Activated CD8-positive, alpha-beta memory T cell treated with anti-CD3 and anti-CD28 coated beads for 24 hours (primary cell): ENCODE measurements at places on chromosomes 1 and 21.

GRCh38 chr1:67726224-67726623 is 41.2 kb downstream of the GADD45A start:
- DNase-seq, result no peak

GRCh38 chr1:218209351-218209861 is 75.7 kb upstream of the RRP15 start:
- no peak for DNase-seq

- no peak for DNase-seq
These were observed 50.5 kb downstream of the OPTC start for GRCh38 chr1:203544485-203544884.

GRCh38 chr1:224489534-224490365 is 55.2 kb upstream of the WDR26 start:
- DNase-seq, result no peak

DNA sequence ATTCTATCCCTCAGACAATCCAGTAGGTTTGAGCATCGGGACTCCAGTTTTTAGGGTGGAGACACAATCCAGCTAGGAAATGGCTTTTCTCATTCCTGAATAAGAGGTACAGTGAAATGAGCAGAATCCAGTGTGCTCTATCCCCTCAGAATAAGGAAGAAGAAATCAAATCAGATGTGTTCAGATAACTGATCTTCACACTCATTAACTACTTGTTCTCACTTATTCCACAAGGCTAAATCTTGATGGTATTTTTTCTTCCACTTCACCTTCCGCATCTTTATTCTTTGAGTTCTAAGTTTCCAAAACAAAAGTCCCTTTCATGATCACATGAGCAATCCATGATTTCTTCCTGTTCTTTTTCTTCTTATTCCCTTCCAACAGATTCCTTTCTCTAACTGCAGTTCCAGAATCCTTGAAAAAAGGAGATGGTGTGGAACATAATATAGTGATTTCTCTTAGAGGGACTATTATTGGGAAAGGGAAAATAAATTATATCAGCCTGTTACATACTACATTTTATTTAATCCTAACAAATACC is 1.7 kb downstream of the SYT11 start:
- no peak for DNase-seq
